ENCODE measurements at places on chromosomes 1 and 21.

DNA sequence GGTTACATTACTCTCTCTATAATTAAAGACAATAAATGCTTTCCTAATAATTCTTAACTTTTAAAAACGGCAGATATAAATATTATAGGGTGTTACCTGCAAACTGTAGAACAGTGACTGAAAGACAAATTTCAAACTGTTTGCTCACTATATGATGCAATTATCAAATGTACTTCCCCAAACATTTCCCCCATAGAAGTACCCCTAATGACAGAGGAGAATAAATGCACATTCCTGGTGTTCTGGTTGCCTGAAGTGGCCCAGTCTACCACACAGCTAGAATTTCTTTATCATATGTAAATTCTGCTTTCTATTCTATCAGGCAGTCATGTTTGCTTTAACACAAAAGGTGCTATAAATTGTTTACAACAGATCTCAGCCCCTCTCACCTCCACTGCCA, 70.4 kb downstream of the VAV3 start:
- DNase-seq = no peak
- H3K4me3 ChIP-seq = no peak overlapping the region
- H3K4me1 ChIP-seq = peaks cover 31% of the 10 kb centered on the region

DNA sequence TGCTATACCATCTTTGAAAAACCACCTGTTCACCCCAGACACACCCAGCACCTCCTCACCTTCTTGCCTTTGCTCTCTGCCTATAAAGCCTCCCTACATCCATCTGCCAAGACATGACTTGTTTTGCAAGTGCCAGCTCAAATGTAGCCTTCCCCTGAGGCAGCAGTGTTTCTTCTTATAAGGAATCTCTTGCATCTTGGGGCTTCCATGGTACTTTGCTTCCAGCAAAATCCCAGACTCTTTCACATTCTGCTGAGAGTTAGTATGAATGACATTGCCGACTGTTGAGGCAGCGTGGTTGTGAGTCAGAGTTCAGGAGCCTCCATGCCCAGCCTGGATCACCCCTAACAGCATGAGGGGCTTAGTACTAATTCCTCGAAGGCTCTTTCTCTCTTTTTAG, 217.4 kb upstream of the RUNX1 start:
- no peaks in the 10 kb centered on the region for H3K4me1 ChIP-seq
- no peak overlapping the region for H3K27ac ChIP-seq
- H3K36me3 ChIP-seq = no peaks in the 10 kb centered on the region

GRCh38 chr1:203871114-203871880, 9.9 kb downstream of the SNRPE start:
- H3K4me1 ChIP-seq = no peaks in the 10 kb centered on the region
- peak; percentile 50 for DNase-seq
- peaks cover 36% of the 10 kb centered on the region for H3K36me3 ChIP-seq
- no peaks in the 10 kb centered on the region for H3K27me3 ChIP-seq
- H3K27ac ChIP-seq = no peak overlapping the region
- H3K4me3 ChIP-seq = no peak overlapping the region

DNA sequence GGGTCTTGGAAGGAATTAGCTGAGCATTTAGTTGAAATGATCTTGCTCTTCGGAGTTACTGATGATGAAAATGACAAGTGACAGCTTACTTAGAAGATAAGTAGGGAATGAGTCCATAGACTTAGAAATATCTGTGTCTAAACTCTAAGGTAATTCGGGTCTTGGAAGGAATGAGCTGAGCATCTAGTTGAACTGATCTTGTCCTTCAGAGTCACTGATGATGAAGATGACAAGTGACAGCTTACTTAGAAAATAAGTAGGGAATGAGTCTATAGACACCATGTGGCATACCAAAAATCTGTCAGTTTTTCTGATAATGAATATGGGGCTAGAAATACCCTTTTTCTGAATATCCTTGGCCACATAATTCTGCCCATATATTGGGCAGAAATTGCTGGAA, 14.7 kb downstream of the CTTNBP2NL start:
- no peak overlapping the region for H3K27ac ChIP-seq
- H3K36me3 ChIP-seq = no peaks in the 10 kb centered on the region
- H3K4me3 ChIP-seq = no peak overlapping the region
- peaks cover 2% of the 10 kb centered on the region for H3K27me3 ChIP-seq

DNA sequence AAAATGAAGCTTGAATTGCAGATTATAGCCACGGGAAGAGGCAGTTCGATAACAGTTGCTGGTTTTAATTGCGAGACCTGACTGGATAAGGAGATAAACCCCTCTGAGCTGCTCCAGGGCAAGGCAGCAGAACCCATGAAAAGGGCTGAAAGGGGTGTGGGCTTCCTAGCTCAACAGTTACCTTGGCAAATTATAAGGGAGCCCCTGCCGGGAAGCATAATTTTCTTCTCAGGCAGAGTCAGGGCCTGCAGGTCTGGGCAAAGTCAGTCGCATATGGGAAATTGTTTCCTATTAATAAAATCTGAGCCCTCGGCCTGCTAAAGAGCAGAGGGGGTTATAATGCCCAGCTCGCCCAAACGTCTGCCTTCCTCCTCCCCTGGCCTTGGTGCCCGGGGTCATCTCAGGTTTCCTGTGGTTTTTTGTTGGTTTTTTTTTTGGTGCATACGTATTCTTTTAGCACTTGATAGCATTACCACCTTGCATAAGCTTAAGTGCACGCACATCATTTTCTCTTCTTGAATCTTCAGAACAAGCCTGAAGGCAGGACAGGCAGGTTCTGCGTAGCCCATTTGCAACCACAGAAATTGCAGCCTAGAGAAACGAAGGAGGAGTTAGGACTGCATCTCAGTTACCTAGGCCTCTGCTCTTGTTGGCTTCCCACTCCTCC, 33.9 kb upstream of the SELENON start:
- no peak overlapping the region for H3K4me3 ChIP-seq
- H3K36me3 ChIP-seq = peaks cover 6% of the 10 kb centered on the region
- no peak overlapping the region for H3K27ac ChIP-seq
- H3K27me3 ChIP-seq = no peaks in the 10 kb centered on the region

GRCh38 chr1:179142889-179143299, 61.0 kb downstream of the TOR3A start:
- peaks cover 25% of the 10 kb centered on the region for H3K4me1 ChIP-seq
- H3K27me3 ChIP-seq = no peaks in the 10 kb centered on the region
- no peak overlapping the region for H3K4me3 ChIP-seq
- no peaks in the 10 kb centered on the region for H3K36me3 ChIP-seq
- H3K27ac ChIP-seq = no peak overlapping the region

DNA sequence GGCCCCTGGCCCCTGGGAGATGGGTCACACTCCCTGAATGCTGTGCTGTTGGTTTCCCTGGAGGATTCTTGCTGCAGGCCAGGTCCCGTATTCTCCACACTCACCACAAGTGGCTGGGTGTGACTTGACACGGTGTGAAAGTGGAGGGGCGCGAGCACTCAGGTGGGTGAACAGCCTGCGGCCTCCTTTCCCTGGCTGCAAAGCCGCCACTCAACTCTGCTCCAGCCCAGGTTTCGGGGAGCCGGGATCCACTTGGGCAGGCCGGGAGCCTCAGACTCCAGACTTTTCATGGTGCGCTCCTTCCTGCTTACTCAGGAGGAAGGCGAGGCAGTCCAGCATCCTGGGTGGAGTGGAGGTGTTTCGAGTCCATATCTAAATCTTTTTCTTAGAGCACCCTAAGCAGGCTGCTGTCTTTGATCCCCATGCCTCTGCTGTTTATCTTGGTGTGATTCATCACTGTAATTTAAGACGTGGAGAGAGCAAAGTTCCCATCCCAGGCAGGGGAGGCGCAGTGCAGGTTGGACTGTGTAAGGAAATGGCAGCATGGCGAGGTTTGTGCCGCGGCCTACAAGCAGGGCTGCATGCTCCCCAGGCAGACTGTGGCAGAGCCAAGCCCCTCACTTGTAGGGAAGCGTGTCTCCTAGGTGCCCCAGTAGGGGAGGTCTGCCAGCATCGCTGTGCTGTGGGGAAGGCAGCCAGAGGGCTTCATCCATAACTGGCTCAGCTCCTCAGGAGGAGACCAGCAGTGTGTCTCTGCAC, 29.6 kb downstream of the VANGL1 start:
- H3K27ac ChIP-seq = no peak overlapping the region
- no peak for DNase-seq
- peaks cover 7% of the 10 kb centered on the region for H3K4me1 ChIP-seq
- H3K36me3 ChIP-seq = peaks cover 19% of the 10 kb centered on the region

DNA sequence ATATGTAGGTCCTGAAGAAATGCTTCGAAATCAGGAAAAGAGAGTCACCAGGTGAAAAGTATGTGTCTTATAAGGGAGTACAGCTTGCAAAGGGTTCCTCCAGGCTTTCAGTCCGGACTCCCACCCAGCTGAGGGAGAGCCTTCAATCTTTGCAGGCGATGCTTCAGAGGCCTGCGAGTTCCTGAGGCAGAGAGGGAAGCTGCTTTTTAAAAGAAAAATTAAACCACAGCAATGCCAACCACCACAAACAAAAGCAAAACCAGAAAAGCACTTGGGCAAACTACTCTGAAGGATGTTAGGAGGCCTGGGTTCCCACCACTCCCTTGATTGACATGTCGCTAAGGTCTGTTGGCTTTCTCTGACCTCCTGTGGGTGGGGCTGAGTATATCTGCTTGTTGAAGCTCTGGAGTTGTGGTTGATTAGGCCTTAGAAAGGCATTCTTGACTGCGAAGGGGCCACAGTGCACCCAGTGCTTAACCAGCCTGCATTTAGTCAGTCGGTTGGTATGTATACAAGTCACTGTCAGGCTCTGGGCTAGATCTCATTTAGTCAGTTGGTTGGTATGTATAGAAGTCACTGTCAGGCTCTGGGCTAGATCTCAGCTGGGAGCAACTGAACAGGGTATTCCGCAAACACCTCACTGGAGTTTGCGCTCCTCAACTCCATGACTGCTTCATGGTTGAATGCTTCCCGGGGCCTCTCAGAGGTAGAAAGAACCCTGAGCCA, 1.2 kb downstream of the NIPAL3 start:
- H3K4me3 ChIP-seq = peak overlapping the region; percentile 99
- H3K27ac ChIP-seq = peak overlapping the region; percentile 90
- DNase-seq = peak; percentile 87
- H3K27me3 ChIP-seq = no peaks in the 10 kb centered on the region

DNA sequence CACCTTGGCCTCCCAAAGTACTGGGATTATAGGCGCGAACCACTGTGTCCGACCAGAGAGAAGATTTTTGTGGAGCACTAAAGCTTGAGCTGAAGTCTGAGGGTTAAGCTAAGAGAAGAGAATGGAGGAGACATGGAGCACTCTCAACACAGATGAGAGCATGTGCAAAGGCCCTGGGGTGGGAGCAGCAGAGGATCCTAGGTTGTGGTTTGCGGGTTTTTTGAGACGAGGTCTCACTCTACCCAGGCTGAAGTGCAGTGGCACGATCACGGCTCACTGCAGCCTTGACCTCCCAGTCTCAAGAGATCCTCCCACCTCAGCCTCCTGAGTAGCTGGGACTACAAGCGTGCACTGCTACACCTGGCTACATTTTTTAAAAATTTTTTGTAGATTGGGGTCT, 30.5 kb downstream of the FBXO2 start:
- no peak overlapping the region for H3K4me3 ChIP-seq
- no peak overlapping the region for H3K27ac ChIP-seq
- no peaks in the 10 kb centered on the region for H3K4me1 ChIP-seq
- H3K36me3 ChIP-seq = no peaks in the 10 kb centered on the region
- DNase-seq = no peak
- peaks cover 8% of the 10 kb centered on the region for H3K27me3 ChIP-seq

DNA sequence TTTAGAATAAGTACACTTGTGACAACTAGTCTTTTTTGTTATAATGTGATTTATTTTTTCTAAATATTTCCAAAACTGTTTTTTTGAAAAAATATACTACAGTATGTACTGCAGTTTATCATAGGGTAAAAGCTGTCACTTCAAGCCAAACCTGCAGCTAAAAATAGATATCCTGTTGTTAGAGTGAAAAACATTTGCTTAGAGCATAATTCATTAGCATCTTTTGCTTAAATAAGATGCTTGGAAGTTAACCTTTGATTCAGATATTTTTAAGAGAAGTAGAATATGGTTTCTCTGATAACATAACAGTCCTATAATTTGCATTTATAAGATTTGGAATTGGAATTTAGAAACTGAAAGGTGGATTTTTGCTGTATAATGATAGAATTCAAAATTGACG, 21.5 kb downstream of the PRKACB start:
- H3K4me3 ChIP-seq = peak overlapping the region; percentile 46
- H3K27me3 ChIP-seq = no peaks in the 10 kb centered on the region

- peaks cover 11% of the 10 kb centered on the region for H3K4me1 ChIP-seq
- no peak overlapping the region for H3K27ac ChIP-seq
These were observed 15.9 kb upstream of the MUTYH start for GRCh38 chr1:45356186-45356585.

- H3K4me3 ChIP-seq = no peak overlapping the region
- H3K27me3 ChIP-seq = peaks cover 78% of the 10 kb centered on the region
- peaks cover 1% of the 10 kb centered on the region for H3K36me3 ChIP-seq
- no peak for DNase-seq
These were observed 3.8 kb downstream of the LMX1A start for GRCh38 chr1:165352442-165353293.

- no peaks in the 10 kb centered on the region for H3K4me1 ChIP-seq
- DNase-seq = no peak
- H3K4me3 ChIP-seq = no peak overlapping the region
- peaks cover 7% of the 10 kb centered on the region for H3K27me3 ChIP-seq
These were observed 143.3 kb downstream of the RRAGC start for GRCh38 chr1:38716229-38716628.

DNA sequence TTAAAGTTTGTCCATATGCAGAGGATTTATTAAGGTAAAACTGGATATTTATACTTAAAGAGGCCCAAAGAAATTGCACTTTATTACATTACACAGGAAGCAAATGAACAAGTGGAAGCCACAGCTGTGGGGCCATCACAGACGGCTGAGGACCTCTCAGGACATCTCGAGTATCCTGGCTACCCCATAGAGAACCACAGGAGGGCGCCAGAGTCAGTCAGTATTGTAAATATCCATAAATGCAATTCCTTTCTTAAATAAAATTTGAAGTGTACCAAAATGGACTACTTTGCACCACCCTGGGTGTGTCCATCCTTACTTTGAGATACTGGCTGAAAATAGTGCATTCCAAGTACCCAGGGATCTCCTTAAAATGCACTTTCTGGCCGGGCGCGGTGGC, 257.2 kb downstream of the MRPL39 start:
- no peaks in the 10 kb centered on the region for H3K4me1 ChIP-seq
- DNase-seq = peak; percentile 42
- H3K27ac ChIP-seq = no peak overlapping the region
- H3K36me3 ChIP-seq = no peaks in the 10 kb centered on the region
- H3K4me3 ChIP-seq = no peak overlapping the region

DNA sequence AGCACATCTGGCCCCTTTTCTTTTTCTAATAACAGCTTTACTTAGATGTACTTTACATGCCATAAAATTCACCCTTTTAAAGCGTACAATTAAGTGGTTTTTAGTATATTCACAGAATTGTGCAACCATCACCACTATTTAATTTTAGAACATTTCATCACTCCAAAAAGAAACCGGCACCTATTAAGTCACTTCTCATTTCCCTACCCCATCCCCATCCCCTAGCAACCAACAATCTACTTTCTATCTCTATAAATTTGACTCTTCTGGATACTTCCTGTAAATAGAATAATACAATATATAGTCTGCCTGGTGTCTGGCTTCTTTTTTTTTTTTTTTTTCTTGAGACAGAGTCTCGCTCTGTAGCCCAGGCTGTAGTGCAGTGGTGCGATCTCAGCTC, 59.5 kb upstream of the ENAH start:
- peaks cover 3% of the 10 kb centered on the region for H3K27me3 ChIP-seq
- H3K4me1 ChIP-seq = no peaks in the 10 kb centered on the region
- H3K27ac ChIP-seq = no peak overlapping the region
- H3K4me3 ChIP-seq = no peak overlapping the region
- no peaks in the 10 kb centered on the region for H3K36me3 ChIP-seq
- DNase-seq = no peak

GRCh38 chr1:245807306-245807705, 652.5 kb downstream of the KIF26B start:
- H3K4me3 ChIP-seq = no peak overlapping the region
- H3K4me1 ChIP-seq = peaks cover 14% of the 10 kb centered on the region
- no peaks in the 10 kb centered on the region for H3K27me3 ChIP-seq
- H3K36me3 ChIP-seq = no peaks in the 10 kb centered on the region
- no peak for DNase-seq
